ELR (cell line): ENCODE measurements at places on chromosomes 11 and 22.

GRCh38 chr11:1835671-1836010 lies 851 bp downstream of the SYT8 start:
- no peak for DNase-seq

DNA sequence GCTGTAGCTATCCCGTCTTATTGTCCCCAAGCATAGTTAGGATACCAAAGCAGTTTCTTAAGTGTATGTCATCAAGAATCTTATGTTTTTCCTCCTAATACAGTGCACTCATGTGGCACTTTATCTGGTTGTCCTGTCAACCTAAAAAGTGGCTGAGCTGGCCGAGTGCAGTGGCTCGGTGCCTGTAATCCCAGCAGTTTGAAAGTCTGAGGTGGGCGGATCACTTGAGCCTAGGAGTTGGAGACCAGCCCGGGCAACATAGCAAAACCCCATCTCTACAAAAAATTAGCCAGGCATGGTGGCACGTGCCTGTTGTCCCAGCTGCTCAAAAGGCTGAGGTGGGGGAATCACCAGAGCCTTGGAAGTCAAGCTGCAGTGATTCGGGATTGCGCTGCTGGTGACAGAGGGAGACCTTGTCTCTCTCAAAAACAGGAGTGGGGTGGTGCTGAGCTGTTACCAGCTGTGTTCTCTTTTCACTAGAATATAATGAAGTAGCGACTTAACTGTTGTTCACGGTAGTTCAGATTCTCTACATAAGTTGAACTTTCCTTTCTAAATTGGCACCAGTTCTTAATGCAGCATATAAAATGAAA lies 48.1 kb downstream of the EP300 start:
- no peak for DNase-seq

- no peak for DNase-seq
These were observed 12.3 kb downstream of the ABTB2 start for GRCh38 chr11:34345540-34345876.

GRCh38 chr11:118883368-118884071 lies at the start of gene CXCR5:
TSS of gene CXCR5 (plus strand) at chr11:118883892. CDS start at chr11:118883942, 50 bp downstream.
- DNase-seq, result peak; percentile 32

DNA sequence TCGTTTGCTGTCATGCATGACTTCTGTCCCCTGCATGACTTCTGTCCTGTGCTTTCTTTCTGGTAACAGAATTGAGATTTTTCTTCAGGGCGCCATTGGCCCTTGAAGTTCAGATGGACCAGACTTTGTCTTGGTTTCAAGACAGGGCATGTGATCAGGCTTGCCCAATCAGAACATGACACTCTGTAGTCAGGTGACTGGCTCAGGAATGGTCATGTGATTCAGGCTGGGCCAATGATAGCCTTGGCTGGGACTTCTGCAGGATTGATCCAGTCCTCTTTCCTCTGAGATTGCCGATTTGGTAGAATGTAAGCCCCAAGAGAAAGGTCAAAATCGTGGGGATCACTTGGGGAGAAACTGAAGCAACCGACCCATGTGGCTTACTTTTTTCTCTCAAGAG lies 90.5 kb upstream of the ALX4 start:
- DNase-seq, result no peak

- DNase-seq, result peak; percentile 79
These were observed 39.3 kb upstream of the BSX start for GRCh38 chr11:123020968-123021367.

GRCh38 chr22:38049812-38050619 lies 7.2 kb upstream of the PICK1 start:
- no peak for DNase-seq

DNA sequence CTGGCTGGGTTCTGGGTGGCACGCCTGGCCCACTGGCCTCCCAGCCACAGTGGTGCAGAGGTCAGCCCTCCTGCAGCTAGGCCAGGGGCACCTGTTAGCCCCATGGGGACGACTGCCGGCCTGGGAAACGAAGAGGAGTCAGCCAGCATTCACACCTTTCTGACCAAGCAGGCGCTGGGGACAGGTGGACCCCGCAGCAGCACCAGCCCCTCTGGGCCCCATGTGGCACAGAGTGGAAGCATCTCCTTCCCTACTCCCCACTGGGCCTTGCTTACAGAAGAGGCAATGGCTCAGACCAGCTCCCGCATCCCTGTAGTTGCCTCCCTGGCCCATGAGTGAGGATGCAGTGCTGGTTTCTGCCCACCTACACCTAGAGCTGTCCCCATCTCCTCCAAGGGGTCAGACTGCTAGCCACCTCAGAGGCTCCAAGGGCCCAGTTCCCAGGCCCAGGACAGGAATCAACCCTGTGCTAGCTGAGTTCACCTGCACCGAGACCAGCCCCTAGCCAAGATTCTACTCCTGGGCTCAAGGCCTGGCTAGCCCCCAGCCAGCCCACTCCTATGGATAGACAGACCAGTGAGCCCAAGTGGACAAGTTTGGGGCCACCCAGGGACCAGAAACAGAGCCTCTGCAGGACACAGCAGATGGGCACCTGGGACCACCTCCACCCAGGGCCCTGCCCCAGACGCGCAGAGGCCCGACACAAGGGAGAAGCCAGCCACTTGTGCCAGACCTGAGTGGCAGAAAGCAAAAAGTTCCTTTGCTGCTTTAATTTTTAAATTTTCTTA lies 27.7 kb upstream of the TXNRD2 start:
- DNase-seq, result no peak

- DNase-seq, result no peak
These were observed 23.5 kb downstream of the LARGE1 start for GRCh38 chr22:33896575-33897447.

DNA sequence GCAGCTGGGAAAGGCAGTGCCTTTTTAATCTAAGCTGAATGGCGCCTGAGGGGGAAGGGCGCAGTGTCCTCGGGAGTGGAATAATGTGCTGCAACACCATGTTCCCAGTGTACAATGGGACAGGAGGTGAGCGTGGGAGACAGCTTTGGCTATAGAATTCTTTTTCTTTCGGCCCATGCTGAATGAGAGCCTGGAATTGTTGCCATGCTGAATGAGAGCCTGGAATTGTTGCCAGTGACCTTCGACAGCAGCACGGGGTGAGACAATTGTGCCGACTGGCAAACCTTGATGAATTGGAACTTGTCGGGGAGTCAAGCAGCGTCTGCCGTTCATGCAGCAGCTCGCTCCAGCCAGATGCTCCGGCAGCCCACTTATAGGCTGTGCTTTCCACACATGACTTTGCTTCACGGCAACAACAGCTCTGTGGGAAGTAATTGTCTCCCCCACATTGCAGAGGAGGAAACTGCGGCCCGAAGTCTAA lies 141.4 kb upstream of the E2F8 start:
- DNase-seq, result no peak

GRCh38 chr22:36010882-36011281 lies 17.7 kb downstream of the RBFOX2 start:
- peak; percentile 92 for DNase-seq

DNA sequence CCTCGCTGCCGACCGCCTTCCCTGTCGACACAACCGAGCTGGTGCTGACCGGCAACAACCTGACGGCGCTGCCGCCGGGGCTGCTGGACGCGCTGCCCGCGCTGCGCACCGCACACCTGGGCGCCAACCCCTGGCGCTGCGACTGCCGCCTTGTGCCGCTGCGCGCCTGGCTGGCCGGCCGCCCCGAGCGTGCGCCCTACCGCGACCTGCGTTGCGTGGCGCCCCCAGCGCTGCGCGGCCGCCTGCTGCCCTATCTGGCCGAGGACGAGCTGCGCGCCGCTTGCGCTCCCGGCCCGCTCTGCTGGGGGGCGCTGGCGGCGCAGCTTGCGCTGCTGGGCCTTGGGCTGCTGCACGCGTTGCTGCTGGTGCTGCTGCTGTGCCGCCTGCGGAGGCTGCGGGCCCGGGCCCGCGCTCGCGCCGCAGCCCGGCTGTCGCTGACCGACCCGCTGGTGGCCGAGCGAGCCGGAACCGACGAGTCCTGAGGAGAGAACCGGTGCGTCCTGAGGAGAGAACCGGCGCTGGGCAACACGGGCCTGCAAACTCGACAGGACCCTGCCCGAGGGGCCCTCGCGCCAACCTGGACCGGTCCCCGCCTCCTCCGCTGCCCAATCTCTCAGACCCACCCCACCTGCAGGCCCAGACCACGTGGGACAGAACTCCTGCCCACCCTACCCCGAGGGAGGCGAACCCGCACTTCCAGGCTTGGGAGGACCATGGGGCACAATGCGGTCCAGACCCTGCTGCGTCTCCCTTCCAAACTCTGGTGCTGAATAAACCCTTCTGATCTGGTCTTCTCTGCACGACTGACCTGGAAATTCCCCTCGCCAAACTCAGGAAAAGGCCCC lies 866 bp downstream of the GP1BB start:
- no peak for DNase-seq

GRCh38 chr22:36808721-36809344 lies 8.0 kb downstream of the PVALB start:
- no peak for DNase-seq

DNA sequence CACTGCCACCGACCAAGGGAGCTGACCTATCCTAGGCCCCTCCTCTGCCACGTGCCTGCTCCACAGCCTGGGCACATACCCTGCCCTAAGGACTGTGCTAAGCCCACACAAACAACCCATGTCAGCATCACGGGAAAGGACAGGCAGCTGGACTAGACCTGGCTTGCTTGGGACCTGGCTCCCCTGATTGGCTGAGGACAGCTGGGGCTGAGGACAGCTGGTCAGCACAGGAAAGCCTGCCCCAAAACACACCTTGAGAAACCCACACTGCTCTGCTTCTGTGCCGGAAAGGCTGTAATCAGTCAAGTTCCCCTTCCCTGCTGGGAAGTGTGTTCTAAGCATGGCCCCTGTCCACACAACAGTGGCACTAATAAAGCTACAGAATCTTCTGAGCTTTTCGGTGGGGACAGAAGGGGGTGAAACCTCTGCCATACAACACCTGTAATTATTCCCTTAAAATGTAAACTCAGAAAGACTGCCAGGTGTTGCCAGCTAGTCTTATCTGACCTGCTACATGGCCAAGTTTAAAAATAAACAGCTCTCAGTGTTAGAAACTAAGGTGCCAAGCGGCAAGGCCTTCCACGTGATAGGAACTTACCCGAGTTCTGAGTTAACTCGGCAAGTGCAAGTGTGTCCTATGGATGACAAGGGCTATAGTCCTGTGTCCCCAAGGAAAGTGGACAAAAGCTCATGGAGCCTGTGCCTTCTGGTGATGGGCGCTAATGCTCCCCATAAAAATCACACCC lies 35.7 kb upstream of the ARFGAP3 start:
- no peak for DNase-seq

DNA sequence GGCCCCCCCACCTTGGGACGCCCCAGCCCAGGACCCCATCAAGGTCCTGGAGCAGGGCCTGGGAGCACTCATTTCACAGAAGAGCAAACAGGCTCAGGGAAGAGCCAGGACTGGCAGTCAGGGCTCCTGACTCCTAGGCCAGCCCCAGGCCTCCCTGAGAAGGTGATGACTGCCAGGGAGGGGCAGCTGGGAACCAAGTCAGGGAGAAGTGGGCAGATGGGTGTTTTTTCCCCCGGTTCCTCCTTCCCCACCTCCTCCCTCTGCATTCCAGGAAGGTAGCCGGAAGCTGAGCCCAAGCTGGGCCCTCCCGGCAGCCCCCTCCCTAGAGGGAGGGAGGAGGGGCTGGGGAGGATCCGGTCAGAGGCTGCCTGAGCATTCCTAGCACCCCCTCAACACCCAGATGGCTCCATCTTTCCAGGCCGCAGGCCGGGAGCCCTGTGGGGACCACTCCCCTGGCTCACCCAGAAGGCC lies 19.6 kb downstream of the MYRF start:
- DNase-seq, result no peak

GRCh38 chr11:11472106-11472505 lies 119.1 kb upstream of the CSNK2A3 start:
- no peak for DNase-seq

DNA sequence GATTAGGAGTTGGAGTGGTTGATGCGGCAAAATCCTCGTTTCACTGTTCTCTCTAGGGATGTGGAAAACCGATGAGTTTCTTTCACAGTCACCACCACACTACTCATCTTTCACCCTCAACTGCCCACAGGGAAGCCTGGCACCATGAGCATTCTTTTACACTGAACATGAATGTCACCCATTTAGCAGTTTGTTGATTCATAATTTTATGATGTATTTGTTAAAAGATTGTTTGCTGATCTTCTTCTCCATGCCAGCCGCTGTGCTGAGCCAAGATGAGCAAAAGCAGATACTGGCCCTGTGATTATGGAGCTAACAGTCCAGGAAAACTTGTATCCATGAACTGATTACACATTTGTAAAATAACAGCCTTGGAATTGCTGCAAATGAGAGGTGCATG lies 3.9 kb upstream of the SCGB1D2 start:
- no peak for DNase-seq

GRCh38 chr11:130217133-130218031 lies 57.8 kb downstream of the ST14 start:
- no peak for DNase-seq

- no peak for DNase-seq
These were observed 43.0 kb downstream of the RTN4R start for GRCh38 chr22:20224917-20225692.

- no peak for DNase-seq
These were observed 6.1 kb downstream of the MUC5B start for GRCh38 chr11:1228921-1229451.

DNA sequence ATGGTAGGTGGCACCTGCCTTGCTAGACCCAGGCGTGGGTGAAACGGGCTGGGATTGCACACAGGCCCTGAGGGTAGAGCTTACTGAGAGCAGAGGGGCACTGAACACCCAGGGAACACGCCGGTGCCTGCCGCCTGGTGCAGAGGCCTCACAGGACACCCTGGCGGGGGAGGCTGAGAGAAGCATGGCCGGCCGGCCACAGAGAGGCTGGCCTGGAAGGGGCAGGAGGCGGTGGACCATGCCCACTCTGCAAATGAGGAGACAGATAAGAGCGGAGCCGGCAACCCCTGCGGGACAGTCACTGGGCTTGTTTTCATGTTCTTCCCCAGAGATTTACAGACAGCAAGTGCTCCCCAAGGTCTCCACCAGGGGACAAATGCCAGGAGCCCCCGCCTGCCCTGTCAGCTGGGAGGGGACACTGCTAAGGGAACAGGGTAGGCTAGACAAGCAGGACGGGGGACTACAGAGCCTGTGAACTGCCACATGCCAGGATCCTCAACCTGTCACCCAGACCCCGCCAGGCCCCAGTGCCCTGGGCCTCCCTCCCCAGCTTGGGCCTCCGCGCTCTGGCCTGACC lies 38.5 kb upstream of the TCF20 start:
- DNase-seq, result no peak

- DNase-seq, result peak; percentile 27
These were observed 37.1 kb downstream of the TAF1D start for GRCh38 chr11:93704237-93704636.
